CD4-positive, alpha-beta T cell treated with Interleukin-15 for 1 hour (primary cell): ENCODE measurements at places on chromosomes 13 and 19.
A peak's percentile ranks its signal among the peaks of the same experiment; 100 is the strongest.

DNA sequence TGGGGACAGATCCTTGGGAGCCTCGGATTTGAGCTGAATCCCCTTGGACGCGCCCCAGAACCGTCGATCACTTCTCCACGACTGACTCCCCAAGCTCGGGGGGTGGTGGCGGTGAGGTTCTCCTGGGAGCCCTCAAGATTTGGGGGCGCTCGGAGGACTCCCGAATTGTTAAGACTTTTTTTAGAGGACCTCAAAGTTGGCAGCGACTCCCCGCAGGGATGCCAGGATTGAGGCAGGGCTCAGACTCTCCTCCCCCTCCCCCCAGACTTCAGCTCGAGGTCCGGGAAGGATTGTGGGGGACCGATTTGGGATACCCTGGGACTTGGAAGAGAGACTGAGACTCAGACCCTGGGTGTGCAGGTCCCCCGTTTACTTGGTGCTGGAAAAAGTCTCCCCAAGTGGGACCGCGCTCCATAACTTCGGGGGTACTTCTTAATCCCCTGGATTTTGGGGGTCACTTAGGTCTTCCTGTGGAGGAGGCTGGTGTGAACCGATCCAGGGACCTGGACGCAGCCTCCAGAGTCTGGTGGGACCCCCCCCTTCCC, 665 bp downstream of the VASP start:
- DNase-seq = no peak

GRCh38 chr13:104782741-104783140, 1716.5 kb upstream of the SLC10A2 start:
- DNase-seq = no peak

DNA sequence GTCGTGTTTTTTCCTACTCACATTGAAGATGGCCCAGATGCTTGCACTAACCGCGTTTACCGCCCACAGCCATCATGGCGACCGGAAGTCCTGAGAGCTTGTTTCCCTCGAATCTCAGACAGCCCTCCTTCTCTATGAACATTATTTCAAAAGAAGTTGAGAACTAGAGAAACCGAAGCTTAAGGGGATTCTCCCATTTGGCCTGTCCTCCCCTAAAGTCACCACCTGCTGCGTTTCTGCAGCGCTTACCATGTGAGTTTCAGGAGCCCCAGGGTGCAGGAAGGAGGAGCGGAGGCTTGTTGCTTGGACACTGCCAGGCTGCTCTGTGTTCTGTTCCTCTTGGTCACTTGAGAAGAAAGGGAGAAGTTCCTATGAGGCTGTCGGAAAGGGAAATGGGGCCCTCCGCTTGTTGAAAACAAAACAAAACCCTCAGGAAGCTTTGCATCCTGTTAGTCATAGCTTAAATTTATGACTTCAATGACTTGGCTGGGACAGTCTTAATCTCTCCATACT, 6.2 kb downstream of the CARD8 start:
- DNase-seq = peak; percentile 65

GRCh38 chr19:17725422-17726078, 6.3 kb downstream of the MAP1S start:
- no peak for DNase-seq

GRCh38 chr19:48900477-48901406, 630 bp downstream of the NUCB1 start:
- no peak for DNase-seq

- DNase-seq = no peak
Observed at GRCh38 chr13:19053561-19053960, 128.1 kb downstream of the TUBA3C start.

- no peak for DNase-seq
Observed at GRCh38 chr13:111115061-111115964, at the start of gene ARHGEF7. ARHGEF7 (plus strand) TSS chr13:111115310; CDS start chr13:111115527, 217 bp downstream.

DNA sequence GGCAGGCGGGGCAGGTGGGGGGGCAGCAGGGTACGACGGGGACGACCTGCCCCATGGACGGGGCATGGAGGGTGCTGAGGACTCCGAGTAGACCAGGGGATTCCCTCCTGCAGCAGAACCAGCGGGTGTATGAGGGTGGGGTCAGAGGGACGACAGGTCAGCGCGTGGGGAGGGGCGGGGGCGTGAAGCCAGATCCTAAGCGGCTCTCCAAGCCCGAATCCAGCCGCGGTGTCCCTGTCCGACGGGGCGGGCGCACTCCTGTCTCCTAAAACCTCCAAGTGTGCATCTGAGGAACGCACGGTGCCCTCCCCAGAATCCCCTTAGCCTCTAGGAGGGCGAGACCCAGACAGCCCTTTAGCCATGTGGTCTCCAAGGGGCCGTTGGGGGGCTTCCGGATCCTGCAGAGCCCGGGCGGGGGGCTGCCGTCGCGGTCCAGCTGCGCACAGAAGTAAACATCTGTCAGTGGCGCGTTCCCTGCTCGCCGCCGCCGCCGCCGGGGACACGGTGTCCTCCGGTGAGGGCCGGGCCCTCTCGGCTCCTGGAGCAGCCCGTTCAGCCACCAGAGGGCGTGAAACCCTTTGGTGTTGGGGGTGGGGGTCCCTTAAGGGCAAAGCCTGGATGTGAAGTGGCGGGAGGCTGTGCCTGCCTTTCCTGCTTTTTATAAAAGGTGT, 730 bp downstream of the NRTN start:
- DNase-seq = peak; percentile 54

- no peak for DNase-seq
Observed at GRCh38 chr13:83753912-83754624, 128.2 kb downstream of the SLITRK1 start.

- DNase-seq = no peak
Observed at GRCh38 chr19:34732612-34733211, 1.3 kb upstream of the ZNF181 start.

DNA sequence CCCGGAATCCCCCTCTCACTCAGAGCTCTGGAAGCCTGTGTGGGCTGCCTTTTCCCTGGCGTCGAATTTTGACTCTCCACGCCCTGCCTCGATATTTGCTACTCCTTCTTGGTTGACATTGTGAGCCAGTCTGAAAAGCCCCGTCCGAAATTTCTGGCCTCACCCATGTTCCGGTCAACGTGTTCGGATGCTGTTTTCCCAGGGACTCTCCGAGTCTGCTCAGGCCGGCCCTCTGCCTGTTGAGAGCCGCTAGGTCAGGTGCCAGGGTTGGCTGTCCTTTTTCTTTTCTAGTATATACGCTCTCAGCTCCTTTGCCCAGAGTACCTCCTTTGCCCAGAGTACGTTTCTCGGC, 6.8 kb upstream of the DGKH start:
- DNase-seq = no peak

DNA sequence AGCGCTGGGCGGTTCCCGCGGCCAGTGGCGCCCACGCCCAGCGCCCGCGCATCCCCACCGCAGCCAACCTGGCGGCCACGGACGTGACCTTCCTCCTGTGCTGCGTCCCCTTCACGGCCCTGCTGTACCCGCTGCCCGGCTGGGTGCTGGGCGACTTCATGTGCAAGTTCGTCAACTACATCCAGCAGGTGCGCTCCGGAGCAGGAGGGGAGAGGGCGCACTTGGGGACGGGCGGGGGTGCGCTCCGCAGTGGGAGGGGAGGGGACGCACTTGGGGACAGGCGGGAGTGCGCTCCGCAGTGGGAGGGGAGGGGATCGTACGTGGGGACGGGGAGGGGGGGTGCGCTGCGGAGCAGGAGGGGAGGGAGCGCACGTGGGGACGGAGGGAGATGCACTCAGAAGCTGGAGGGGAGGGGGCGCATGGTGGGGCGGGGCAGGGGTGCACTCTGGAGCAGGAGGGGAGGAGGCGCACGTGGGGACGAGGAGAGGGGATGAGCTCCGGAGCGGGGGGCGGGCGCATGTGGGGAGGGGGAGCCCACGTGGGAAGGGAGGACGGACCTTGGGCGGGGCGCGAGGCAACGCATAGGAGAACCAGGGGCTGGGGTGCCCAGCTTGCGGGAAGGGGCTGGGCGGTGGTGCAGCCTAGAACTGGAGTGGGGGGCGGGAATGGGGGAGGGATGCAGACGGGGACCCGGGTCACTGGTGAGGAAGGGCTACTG, 1.5 kb downstream of the KISS1R start:
- DNase-seq = no peak

DNA sequence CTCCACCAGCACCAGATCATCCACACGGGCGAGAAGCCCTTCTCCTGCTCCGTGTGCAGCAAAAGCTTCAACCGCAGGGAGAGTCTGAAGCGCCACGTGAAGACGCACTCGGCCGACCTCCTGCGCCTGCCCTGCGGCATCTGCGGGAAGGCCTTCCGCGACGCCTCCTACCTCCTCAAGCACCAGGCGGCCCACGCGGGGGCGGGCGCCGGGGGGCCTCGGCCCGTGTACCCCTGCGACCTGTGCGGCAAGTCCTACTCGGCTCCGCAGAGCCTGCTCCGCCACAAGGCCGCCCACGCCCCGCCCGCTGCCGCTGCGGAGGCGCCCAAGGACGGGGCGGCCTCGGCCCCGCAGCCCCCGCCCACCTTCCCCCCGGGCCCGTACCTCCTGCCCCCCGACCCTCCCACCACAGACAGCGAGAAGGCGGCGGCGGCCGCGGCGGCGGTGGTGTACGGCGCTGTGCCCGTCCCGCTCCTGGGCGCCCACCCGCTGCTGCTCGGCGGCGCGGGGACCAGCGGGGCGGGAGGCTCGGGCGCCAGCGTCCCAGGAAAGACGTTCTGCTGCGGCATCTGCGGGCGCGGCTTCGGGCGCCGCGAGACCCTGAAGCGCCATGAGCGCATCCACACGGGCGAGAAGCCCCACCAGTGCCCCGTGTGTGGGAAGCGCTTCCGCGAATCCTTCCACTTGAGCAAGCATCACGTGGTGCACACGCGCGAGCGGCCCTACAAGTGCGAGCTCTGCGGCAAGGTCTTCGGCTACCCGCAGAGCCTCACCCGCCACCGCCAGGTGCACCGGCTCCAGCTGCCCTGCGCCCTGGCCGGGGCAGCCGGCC, 9.4 kb downstream of the ZNF784 start:
- DNase-seq = no peak

DNA sequence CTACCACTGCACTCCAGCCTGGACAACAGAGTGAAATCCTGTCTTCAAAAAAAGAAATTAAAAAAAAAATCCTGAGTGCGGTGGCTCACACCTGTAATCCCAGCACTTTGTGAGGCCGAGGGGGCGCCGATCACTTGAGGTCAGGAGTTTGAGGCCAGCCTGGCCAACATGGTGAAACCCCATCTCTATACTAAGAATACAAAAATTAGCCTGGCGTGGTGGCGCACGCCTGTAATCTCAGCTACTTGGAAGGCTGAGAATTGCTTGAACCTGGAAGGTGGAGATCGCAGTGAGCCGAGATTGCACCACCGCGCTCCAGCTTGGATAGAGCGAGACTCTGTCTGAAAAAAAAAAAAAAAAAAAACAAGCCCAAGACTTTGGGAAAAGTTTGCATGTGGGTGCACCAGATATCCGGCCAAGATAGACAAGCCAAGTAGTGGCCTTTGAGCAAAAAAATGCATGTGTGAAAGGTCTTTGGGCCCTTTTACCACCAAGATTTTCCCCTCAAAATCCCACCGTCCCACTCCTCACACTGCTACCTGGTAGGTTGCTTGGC, 5.7 kb downstream of the DNAJB1 start:
- DNase-seq = peak; percentile 25

GRCh38 chr13:76852986-76853385, 33.2 kb downstream of the KCTD12 start:
- DNase-seq = no peak

GRCh38 chr19:3115411-3115810, 20.4 kb upstream of the GNA15 start:
- no peak for DNase-seq

DNA sequence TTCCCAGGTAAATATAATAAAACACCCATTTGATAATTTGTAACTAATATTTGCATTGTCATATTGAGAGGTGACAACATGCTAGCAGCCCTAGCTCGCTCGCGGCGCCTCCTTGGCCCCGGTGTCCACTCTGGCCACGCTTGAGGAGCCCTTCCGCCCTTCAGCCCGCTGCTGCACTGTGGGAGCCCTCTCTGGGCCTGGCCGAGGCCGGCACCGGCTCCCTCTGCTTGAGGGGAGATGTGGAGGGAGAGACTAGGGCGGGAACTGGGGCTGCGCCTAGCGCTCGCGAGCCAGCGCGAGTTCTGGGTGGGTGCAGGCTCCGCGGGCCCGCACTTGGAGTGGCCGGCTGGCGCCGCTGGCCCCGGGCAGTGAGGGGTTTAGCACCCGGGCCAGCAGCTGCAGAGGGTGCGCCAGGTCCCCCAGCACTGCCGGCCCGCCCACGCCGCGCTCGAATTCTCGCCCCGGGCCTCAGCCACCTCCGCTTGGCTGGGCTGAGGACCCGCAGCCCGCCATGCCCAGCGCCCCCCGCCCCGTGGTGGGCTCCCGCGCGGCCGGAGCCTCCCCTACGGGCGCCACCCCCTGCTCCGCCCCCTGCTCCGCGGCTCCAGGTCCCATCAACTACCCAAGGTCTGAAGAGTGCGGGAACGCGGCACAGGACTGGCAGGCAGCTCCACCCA, 594.4 kb downstream of the SLITRK6 start:
- no peak for DNase-seq

GRCh38 chr13:33380487-33381079, 95.0 kb upstream of the STARD13 start:
- DNase-seq = no peak

DNA sequence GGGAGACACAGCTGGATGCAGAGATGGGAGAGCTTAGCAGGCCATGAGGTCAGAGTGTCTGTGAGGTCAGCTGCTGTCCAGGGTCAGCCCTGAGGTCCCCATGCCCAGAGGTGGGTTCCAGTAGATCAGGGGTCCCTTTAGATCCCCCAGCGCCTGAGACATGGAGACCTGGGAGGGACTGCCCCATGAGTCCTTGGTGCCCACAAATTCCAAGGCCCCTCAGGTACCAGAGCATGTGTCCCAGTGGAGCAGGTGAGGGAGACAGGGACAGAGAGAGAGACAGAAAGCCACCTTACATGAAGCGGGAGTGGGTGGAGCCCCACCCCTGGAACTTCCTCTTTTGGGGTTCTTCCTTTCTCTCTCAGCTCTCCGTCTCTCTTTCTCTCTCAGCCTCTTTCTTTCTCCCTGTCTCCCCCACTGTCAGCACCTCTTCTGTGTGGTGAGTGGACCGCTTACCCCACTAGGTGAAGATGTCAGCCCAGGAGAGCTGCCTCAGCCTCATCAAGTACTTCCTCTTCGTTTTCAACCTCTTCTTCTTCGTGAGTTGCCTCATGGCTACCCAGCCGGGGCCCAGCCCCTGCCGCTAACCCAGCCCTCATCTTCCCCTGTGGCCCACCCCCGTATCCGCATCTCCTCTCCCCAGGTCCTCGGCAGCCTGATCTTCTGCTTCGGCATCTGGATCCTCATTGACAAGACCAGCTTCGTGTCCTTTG, at the start of gene CD37:
Gene CD37 (plus strand): TSS at position 336 of the 713 bp plus-strand sequence. CDS start 135 bp downstream, at position 471.
- peak; percentile 69 for DNase-seq

DNA sequence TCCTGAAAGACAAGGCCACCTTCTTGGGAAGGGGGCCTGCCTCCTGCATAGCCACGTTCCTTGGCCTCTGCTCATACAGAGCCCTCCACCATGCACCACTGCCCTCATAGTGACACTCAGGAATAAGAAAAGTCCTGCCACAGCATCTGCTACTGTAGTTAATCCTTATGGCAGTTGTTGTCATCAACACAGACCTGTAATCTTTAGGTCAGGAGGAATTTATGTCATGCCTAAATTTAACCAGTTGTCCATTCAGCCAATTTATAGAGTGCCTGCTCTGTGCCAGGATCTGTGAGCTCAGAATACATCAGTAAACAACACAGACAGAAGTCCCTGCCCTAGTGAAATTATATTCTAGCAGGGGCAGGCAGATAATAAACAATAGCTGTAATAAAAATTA, 44.4 kb downstream of the FAM124A start:
- no peak for DNase-seq
